Cortex of kidney (tissue), 1 donor: ENCODE measurements at places on chromosomes 7 and 10.

GRCh38 chr7:151167197-151167961 is at the start of gene GBX1:
GBX1 (minus strand) TSS chr7:151167694; CDS start chr7:151167548, 146 bp downstream.
- no peak for DNase-seq

DNA sequence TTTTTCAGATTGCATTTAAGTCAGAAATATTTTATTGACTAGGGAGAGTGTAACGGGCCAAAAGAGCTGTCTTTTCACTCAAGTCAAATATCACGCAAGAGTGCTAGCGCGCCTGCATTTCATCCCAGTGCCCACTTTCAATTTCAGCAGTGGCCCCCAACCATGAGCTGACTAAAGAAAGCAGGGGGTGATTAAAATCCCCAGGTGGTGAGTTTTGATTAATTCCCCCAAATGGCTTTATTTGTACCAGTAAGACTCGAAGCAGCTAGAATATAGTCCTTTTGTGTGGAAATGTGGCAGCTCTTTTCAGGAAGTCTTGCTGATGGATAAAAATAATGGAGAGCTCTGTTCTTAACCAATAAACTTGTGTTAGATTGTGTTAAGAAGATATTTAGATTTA is 35.3 kb downstream of the TRUB1 start:
- no peak for DNase-seq

DNA sequence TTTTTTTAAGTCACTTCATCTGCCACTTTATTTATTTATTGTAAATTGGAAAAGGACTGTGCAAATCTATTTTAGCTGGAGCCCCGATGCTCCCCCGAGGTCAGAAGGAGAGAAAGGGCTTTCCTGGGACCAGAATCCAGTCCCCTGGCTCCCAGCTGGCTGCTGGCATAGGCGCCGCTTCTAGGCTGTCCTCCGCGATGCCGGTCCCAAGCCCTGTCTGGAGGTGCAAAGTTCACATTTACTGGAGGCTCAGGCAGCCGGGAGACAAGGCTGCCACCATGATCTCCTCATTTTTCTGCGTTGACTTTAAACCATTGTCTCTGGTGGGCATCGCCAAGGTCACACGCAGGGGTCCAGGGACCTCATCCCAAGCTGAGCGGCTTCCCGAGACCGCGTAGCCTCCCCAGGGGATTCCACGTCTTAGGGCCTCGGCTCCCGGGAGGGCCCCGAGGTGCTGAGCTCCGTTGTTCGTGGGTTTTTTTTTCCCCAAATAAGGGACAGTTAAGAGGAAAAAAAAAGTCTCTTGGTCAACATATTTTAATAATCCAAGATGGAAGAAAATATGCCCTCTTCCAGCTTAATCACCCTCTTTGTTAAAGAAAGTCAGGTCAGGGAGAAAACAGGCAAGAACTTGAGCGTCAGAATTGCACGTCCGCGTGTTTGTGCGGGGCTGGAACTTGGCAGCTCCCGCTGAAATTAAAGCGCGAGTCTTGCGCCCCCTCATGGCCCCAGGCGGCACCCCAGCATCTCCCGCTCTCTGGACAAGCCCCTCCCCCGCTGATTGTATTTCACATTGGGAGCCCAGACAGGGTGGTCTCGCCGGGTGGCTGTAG is 11.9 kb downstream of the RGR start:
- DNase-seq = no peak

DNA sequence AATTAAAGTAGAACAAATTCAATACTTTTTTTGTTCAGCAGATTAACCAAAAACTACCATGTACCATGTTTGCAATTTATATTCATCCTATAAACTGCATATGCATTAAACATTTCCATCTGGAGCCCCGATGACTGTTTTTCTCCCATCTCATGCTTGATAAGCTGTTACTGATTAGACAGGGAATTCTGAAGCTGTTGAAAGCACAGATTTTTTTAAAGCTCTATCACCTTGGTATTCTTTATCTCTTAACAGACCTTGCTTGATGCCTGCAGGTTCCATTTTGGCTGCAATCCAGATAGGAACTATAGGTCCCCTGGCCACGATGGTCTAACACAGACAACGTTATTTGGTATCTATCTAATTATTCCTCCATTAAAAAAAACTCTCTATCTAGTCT is 961.7 kb downstream of the CNTNAP2 start:
- no peak for DNase-seq

GRCh38 chr7:44893710-44894234 is 8.4 kb upstream of the PURB start:
- DNase-seq = no peak

- DNase-seq = no peak
Measured at GRCh38 chr7:150745086-150745485, 7.9 kb downstream of the GIMAP5 start.

DNA sequence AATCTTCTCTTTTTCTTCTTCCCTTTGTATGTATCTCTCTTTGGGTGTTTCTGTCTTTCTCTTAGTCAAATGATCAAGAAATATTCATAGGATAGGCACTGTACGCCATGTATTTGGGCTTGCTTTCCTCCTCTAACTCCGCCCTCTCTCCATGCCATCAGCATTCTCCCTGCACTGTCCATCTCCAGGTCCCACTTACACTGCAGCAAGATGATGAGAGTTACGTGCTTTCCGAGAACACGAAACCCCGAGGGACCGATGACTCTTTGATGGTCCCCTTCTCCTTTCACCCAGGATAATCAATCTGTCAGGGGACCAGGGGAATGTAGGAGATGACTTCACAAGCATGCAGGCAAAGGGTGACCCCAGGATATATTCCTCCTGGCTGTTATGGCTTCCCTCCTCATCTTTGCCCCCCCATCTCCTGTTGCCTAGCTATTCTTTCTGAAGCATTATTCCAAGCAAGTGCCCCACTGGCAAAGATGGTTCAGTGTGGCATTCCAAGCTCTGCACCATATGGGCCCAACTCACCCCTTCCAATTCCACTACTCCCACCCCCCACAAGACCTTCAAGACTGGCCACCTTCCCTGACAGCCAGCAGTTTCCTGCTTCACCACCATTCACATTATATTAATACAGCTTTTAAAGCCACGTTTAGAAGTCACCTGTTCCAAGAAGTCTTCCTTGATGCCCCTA is 40.0 kb downstream of the HIF1AN start:
- no peak for DNase-seq

- no peak for DNase-seq
Measured at GRCh38 chr10:19451937-19452336, 364.3 kb upstream of the PLXDC2 start.

DNA sequence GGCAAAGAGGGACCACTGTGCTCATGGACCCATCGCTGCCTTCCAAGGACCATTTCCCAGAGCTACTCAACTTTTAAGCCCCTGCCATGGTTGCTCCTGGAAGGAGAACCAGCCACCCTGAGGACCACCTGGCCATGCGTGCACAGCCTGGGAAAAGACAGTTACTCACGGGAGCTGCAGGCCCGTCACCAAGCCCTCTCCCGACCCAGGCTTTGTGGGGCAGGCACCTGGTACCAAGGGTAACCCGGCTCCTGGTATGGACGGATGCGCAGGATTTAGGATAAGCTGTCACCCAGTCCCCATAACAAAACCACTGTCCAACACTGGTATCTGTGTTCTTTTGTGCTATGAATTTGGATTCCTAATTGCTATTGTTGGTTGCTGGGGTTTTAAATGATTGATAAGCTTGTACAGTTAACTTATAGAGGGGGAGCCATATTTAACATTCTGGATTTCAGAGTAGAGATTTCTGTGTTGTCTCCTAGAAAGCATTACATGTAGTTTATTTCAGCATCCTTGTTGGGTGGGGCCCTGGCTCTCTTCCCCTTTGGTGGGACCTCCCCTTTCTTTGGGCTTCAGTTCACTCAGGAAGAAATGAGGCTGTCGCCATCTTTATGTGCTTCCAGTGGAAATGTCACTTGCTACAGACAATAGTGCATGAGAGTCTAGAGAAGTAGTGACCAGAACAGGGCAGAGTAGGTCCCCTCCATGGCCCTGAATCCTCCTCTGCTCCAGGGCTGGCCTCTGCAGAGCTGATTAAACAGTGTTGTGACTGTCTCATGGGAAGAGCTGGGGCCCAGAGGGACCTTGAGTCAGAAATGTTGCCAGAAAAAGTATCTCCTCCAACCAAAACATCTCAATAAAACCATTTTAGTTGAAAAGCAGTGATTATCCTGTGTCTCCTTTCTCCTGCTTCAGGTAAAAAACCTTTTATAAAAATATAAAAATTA is 19.4 kb downstream of the LAT2 start:
- no peak for DNase-seq

GRCh38 chr10:3773460-3774017 is 11.5 kb downstream of the KLF6 start:
- DNase-seq = no peak

DNA sequence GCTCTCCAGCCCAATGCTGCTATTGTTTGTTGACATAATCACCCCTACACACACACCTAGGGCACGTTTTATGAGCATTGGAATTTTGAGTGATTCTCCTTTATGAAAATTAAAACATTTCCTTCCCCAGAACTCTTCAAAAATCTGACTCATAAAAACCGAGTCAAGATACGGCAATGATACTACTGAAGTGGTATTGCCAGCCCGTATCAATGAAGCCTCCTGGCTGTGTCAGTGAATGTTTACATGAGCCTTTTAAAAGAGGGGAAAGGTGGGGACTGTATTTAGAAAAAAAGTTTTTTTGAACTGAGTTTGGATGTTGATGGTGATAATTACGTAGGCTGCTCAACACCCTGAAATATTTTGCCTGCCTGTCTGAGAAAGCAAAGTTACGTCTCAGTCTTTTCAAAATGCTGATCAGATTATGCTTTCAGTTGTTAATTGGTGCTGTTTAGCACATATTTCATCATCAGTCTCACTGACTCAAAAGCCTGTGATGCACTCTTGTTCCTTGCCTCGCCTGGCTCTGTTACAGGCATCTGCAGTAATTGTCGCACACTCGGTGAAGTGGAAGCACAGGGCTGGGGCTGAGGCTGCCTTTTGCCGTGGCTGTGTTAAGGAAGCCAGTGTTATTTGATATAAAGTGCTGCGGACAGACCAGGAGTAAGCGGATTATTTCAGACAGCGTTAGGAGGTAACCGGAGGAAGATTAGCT is 157.4 kb upstream of the TCF7L2 start:
- no peak for DNase-seq

DNA sequence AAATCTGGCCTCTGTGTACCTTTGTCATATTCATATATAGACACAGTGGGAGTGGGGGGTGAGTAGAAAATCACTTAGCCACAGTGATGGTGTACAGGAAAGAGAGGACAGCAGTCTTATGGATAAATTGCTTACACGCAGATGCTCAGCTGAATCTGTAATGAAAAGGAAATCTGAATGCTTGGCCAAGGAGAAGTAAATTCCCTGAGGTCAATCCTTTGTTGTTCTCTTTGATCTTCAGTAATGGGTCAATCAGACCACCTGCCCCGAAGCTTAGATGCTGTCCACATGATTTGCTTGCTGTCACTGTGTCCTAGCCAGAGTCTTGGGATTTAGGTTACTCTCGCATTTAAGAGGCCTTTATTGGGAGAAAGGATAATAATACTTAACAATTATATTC is 18.4 kb upstream of the EPHB6 start:
- DNase-seq = no peak

GRCh38 chr7:50664937-50665336 is 99.7 kb upstream of the DDC start:
- no peak for DNase-seq

DNA sequence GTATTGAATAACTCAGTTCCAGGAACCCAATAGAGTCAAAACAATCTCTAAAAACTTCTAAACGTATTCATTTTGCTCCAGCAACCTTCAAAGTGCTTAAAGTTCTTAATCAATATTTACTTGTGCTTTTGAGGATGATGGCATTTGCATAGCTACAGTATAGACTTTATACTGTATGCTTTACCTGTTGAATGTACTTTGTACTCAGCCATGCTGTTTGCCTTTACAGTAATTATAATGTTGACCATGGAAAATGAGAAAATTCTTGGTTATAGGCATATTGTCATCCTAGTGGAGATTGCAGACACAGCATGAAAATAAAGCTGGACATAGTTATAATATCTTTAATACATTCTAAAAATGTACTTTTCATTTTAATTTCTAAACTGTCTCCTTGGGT is 762.7 kb upstream of the PHF14 start:
- no peak for DNase-seq

- no peak for DNase-seq
Measured at GRCh38 chr10:72809006-72809405, 84.5 kb upstream of the OIT3 start.

DNA sequence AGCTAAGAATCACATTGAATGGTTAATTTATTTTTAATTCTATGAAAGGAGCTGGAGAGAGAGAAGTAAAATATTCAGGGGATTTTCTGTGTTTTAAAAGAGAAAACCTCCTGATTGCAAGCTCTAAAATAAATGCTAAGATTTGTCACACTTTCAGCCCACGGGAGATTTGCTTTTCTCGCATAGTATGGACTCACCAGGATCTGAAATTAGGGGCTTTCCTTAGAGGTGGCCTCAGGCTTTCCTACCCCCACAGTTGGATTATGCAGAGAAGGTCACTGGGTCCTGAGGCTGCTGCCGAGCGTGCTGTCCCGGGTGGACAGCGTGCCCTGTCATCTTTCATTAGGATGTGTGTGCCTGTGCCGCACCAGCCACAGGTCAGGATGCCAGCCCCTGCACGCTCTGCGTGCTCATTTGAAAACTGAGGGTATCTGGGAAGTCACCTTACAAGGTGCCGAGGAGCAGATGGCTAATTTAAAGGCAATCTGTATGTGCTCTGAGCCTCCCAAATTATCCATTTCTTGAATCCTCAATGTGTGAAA is 258.8 kb downstream of the CELF2 start:
- DNase-seq = no peak

DNA sequence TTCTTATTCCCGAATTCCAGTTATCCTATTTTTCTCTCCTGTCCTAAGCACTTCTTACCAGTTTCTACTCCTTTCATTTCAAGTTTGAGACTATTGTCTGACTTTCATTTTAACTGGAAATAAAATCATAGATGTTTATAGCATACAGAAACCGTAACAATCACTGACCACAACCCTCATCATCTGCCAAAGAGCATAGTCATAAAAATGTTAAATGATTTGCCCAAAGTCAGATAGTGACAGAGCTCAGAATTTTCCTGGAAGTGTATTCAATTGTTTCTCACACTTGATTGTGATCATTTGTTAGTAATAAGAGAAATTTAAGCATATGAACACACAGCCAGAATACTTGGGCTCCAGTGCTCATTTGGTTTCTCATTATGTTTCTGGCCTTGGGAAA is 250.5 kb upstream of the PCDH15 start:
- DNase-seq = no peak

- no peak for DNase-seq
Measured at GRCh38 chr7:118153551-118154177, 30.3 kb upstream of the LSM8 start.

- no peak for DNase-seq
Measured at GRCh38 chr7:2325162-2325561, 10.9 kb upstream of the SNX8 start.

DNA sequence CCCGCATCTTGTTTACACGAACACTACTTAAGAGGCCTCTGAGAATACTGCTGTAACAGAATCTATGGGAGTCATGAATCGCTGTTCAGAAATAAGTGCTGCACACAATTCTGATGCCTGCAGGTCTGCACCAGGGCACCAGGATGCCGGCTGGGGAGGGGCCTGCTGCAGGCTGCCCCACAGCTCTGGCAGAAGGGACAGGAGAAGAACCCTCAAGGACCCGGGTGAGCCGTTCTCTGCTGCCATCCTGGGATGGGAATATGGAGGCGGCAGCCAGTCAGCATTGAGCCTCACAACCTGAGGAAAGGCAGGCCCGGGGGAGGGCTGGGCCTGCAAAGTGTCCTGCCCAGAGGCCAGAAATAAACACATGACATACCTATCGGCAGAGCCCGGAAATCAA is 11.2 kb downstream of the TUBGCP2 start:
- no peak for DNase-seq

- no peak for DNase-seq
Measured at GRCh38 chr10:104232613-104233102, 494 bp upstream of the CFAP43 start.

GRCh38 chr10:71999360-72000072 is 35.3 kb downstream of the CHST3 start:
- DNase-seq = no peak
